Activated CD4-positive, alpha-beta T cell treated with anti-CD3 and anti-CD28 coated beads, Interleukin-2, amount 50 U/mL, for 48 hours (primary cell): ENCODE measurements at places on chromosomes 3 and 15.
A peak's percentile ranks its signal among the peaks of the same experiment; 100 is the strongest.

DNA sequence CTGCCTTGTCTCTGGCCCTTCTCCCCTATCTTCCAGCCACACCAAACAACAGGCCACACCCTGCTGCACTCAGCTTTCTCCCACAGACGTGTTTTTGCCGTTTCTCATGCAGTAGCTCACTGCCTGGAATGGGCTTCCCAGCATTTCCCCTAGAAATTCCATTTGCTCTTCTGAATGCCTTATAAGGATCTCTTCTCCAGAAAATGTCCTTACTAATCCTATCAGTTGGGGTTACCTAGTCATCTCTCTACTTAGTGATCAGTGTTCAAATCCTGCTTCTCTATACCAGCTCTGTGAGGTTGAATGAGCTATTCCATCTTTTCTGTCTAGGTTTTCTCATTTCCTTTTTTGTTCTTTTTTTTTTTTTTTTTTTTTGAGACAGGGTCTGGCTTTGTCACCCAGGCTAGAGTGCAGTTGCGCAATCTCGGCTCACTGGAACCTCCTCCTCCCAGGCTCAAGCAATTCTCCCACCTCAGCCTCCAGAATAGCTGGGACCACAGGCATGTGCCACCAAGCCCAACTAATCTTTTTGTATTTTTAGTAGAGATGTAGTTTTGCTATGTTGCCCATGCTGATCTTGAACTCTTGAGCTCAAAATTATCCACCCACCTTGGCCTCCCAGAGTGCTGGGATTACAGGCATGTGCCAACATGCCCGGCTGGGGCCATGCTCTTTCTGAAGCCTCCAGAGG, 98.2 kb upstream of the CHD2 start:
- DNase-seq, result no peak

DNA sequence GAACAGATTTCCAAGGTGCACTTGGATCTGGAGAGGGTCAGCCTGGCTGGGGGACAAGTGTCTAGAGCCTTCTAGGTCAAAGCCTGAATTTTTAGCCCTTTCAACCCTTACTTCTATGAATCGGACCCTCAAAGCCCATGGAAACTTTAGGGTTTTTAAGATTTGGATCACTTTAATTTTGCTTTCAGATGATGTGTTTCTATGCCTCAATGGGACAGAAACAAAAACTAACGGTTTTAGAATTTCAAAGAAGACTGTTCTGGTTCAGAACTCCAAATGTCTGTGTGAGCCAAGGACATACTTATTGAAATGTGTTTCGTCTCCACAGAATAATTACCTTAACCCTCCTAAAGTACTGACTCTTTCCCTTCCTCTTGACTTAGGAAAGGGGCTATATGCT, 266.7 kb downstream of the LRTM1 start:
- no peak for DNase-seq

DNA sequence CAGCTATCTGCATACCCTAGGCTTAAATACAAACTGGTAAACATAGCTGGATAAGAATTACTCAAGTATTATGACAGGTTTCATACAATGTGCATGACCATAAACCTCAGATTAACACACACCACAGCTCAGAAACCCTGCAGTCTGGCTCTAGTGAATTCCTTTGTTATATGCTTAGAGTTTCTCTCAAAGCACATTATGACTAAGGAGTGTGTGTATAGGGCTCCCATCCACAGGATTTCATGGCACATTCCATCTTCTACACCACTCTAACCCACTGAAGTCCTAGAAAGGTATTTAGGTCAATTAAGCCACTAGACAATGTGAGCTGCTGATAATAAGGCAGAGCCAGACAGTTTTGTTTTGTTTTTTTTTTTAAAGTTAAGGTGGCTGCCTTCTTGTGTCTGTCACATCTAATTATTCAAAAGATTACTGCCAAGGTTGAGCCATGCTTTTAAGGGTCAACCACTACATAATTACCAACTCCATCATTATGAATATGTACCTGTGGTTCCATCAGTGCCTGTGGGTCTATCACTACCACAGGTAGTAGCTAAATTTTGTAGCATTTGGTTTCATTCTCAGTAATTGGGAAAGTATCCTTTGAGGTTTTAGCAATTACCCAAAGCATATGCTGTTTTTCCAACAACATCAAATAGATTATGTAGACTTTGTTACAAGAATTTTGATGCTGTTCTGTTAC, 107.0 kb downstream of the ALCAM start:
- DNase-seq, result no peak

DNA sequence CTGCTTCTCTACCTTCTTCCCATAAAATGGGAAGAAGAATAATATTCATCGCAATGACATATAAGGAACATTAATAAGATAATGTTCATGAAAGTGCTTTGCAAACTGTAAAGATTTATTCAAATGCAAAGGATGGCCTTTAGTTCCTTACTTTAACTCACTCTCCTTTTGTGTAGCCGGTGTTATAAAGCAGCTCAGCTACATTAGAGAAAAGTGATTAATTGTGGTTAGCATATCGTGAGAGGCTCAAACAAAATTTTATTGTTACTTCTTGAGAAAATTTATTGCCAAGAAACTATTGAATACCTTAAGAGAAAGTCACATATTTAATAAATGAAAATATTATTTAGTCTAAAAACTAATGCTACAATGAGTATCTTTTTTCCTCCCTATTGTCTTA, 250.7 kb upstream of the NR2E3 start:
- no peak for DNase-seq

GRCh38 chr3:189771842-189772450, 140.8 kb downstream of the TP63 start:
- DNase-seq, result no peak

GRCh38 chr15:86743283-86743903, 663.7 kb downstream of the AGBL1 start:
- peak; percentile 73 for DNase-seq

DNA sequence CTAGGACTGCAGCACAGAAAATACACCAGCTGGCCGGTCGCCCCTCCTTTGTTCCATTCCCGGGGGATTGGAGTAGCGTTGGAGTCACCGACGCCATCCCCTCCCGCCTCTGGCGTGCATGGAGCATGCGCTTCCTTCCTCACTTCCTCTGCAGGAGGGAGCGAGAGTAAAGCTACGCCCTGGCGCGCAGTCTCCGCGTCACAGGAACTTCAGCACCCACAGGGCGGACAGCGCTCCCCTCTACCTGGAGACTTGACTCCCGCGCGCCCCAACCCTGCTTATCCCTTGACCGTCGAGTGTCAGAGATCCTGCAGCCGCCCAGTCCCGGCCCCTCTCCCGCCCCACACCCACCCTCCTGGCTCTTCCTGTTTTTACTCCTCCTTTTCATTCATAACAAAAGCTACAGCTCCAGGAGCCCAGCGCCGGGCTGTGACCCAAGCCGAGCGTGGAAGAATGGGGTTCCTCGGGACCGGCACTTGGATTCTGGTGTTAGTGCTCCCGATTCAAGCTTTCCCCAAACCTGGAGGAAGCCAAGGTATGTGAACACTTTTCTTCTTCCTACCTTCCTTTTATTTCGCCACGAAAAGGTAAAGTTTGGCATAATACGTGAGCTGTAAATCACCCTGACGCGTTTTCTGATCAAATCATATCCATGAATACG, at the start of gene SCG3:
TSS of gene SCG3 (plus strand) at position 201 of the 661 bp plus-strand sequence. CDS start at position 454, 253 bp downstream.
- peak; percentile 80 for DNase-seq

- peak; percentile 68 for DNase-seq
Observed at GRCh38 chr3:119579366-119580066, at the start of gene ADPRH. Gene ADPRH (plus strand): TSS chr3:119579492. CDS start chr3:119582170, 2,678 bp downstream.

DNA sequence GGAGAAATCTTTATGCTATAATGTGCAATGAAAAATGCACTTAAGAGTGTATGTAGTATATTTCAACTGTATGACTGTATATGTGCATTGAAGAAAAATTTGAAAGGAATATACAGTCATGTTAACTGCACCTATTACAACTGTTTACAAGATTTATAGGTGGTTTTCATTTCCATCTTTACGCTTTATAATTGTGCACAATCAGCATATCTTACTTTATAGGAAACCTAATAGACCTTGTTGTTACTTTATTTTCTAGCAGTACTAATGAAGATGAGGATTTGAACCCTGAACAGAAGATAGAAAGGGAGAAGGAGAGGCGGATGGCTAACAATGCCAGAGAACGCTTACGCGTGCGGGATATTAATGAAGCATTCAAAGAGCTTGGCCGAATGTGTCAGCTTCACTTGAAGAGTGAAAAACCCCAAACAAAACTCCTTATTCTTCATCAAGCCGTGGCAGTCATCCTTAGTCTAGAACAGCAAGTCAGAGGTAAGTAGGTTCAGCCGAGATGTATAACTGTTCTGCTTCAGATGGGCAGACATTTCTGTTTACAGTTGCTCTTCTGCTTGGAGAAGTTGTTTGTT, 103.4 kb upstream of the CGNL1 start:
- DNase-seq, result no peak

- DNase-seq, result no peak
Observed at GRCh38 chr3:35663471-35663870, 24.1 kb downstream of the ARPP21 start.

- no peak for DNase-seq
Observed at GRCh38 chr15:84685304-84685703, 27.3 kb upstream of the NMB start.

DNA sequence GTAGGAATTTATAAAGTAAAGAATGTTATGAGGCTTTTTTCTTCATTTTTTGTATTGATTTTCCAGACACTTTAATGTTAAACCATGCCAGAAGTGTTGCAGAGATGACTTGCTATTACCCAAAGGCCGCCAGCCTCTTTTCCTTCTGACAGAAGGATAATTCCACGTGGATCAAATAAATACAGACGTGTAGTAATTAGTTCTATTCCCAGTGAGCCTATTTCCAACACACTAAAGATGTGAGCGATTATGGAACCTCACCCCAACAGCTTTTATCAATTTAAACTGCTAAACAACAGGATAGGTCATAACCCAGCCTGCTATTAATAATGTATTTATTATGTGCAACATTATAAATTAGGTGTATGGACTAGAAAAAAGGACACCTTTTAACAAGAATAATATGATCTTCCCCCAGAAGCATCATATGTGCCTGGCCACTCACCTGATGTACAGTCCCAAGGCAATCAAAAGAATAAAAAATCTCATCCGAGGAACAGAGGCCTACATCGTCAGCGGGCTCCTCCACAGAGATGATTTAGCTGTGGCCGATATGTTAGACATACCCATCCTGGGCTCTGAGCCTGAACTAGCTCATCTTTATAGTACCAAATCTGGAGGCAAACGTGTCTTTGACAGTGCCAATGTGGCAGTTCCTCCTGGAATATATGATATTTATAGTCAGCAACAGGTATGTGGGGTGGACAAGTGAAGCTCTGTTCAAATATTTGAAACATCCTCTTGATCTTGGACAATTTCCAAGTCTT, 125.9 kb upstream of the C15orf61 start:
- DNase-seq, result no peak

GRCh38 chr3:31713816-31714215, 181.1 kb downstream of the STT3B start:
- no peak for DNase-seq

- no peak for DNase-seq
Observed at GRCh38 chr15:95497634-95498033, 832.9 kb upstream of the NR2F2 start.

GRCh38 chr3:148992635-148993255, 1.4 kb downstream of the GYG1 start:
- no peak for DNase-seq

GRCh38 chr15:79025201-79025600, 65.4 kb downstream of the RASGRF1 start:
- DNase-seq, result peak; percentile 14

DNA sequence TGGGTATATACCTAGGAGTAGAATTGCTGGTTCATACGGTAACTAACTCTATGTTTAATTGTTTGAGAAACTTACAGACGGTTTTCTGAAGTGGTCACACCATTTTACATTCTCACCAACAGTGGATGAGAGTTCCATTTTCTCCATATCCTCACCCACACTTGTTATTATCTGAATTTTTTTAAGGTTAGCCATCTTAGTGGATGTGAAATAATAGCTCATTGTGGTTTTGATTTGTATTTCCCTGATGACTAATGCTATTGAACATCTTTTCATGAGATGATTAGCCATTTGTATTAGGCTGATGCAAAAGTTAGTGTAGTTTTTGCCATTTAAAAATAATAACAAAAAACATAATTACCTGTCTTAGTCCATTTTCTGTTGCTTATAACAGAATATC, 18.6 kb downstream of the CSTA start:
- no peak for DNase-seq

DNA sequence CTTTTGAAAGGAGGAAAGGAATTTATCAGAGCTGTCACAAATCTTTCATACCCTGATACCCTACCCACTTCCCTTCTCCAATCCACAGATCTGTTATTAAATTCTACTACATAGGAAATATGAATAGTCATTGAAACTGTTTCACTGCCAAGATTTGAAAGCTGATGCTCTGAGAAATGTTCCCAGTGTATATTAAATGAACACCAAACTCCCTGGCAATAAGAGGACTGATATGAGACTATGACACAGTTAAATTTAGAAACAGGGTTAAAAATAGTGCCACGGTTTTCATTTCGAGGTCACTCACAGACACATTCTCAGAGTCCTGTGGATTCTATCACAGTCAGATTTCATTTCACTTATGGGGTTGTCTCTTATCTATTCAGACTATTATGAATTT, 27.2 kb upstream of the GBE1 start:
- DNase-seq, result no peak

GRCh38 chr3:15645246-15645645, 43.7 kb downstream of the BTD start:
- DNase-seq, result no peak

GRCh38 chr3:98809557-98809956, 46.4 kb downstream of the ST3GAL6 start:
- no peak for DNase-seq

DNA sequence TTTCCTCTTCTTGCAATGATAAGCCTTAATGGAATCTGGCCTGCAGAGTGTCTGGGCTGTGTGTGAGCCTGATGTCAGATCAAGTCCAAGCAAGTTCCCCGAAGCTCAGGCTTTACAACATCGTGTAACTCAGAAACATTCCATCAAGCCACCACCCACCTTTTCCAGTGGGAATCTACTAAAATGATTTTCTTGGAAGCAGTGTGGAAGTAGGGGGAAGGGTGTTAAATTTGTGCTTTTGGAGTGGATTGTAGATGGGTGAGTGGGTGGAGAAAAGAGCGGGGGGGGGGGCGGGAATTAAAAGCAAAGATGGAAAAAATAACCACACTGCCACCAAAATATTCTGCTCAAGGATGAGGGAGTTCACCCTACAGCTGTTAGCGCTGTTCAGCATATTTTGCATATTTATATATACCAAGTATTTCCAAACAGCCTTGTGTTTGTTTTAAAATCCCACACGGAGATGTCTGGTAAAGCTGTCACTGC, 53.6 kb downstream of the VGLL3 start:
- no peak for DNase-seq

- DNase-seq, result no peak
Observed at GRCh38 chr3:57755368-57755675, 787 bp upstream of the SLMAP start.
